K562 (cell line): ENCODE measurements at places on chromosomes 16 and 17. TPM values are rescaled to one million over a fixed set of nuclear protein-coding genes. Genes with fewer than 3 reads are reported as not detected.

The ATP6V0A1 gene
- total RNA-seq = 127 and 141 TPM in 2 replicates

The C16orf86 gene
- 0.33 and 2.2 TPM in 2 replicates for total RNA-seq

The MAF gene
- 0.16 and 0.18 TPM in 2 replicates for total RNA-seq

The P2RX1 gene
- 15.3 and 20.3 TPM in 2 replicates for total RNA-seq

The GINS2 gene
- total RNA-seq = 57.5 and 61.6 TPM in 2 replicates

The RFFL gene
- total RNA-seq = 18.1 and 19.3 TPM in 2 replicates

The ZSCAN10 gene
- 0.16 and 0.22 TPM in 2 replicates for total RNA-seq

The ARHGAP27 gene
- 3.0 and 3.7 TPM in 2 replicates for total RNA-seq

The LSM12 gene
- total RNA-seq = 104 and 108 TPM in 2 replicates

The NKD1 gene
- 0.22 and 0.24 TPM in 2 replicates for total RNA-seq

The TMEM114 gene
- total RNA-seq = not detected in 2 replicates

The DPEP2 gene
- 0.85 and 1.2 TPM in 2 replicates for total RNA-seq

The KRT37 gene
- not detected in 2 replicates for total RNA-seq

The RPUSD1 gene
- total RNA-seq = 55.2 and 55.9 TPM in 2 replicates

The GRIN2C gene
- total RNA-seq = 0.33 and 0.40 TPM in 2 replicates

The CRHR1 gene
- total RNA-seq = not detected in 2 replicates

The C17orf100 gene
- total RNA-seq = 0.60 and 0.82 TPM in 2 replicates

The MILR1 gene
- 4.1 and 4.7 TPM in 2 replicates for total RNA-seq

The CAPNS2 gene
- 0.36 and 0.38 TPM in 2 replicates for total RNA-seq

The CXCL16 gene
- 0.25 and 0.55 TPM in 2 replicates for total RNA-seq

The GPR142 gene
- not detected in 2 replicates for total RNA-seq

The CCDC144A gene
- 0.42 and 0.71 TPM in 2 replicates for total RNA-seq

The TMC7 gene
- total RNA-seq = 1.5 TPM in 2 replicates

The CLEC19A gene
- total RNA-seq = not detected in 2 replicates

The LRRC46 gene
- 0.73 and 1.0 TPM in 2 replicates for total RNA-seq

The HOXB8 gene
- total RNA-seq = 14.9 and 17.7 TPM in 2 replicates

The TPSD1 gene
- total RNA-seq = not detected in 2 replicates

The ICAM2 gene
- 60.6 and 65.4 TPM in 2 replicates for total RNA-seq

The CHMP6 gene
- total RNA-seq = 25.6 and 26.8 TPM in 2 replicates

The NUTF2 gene
- total RNA-seq = 141 and 146 TPM in 2 replicates

The OR1D2 gene
- not detected in 2 replicates for total RNA-seq

The TOM1L1 gene
- total RNA-seq = 29.2 and 29.5 TPM in 2 replicates

The TBC1D3 gene
- 1.9 and 2.3 TPM in 2 replicates for total RNA-seq

The EPN3 gene
- total RNA-seq = 0.16 TPM in 2 replicates

The LGALS9C gene
- not detected in 2 replicates for total RNA-seq

The COPZ2 gene
- total RNA-seq = 0.49 TPM in 1 of 2 replicates, not detected in the other

The APOH gene
- total RNA-seq = 1.1 and 1.2 TPM in 2 replicates

The MYH11 gene
- total RNA-seq = 0.47 and 0.78 TPM in 2 replicates

The HSD17B2 gene
- not detected in 2 replicates for total RNA-seq

The TERB1 gene
- not detected in 2 replicates for total RNA-seq

The GDPD1 gene
- 9.3 and 11.0 TPM in 2 replicates for total RNA-seq

The SLFN11 gene
- total RNA-seq = 0.04 and 0.20 TPM in 2 replicates

The SCARF1 gene
- total RNA-seq = 1.0 and 1.5 TPM in 2 replicates

The SULT1A3 gene
- total RNA-seq = 4.7 and 10.6 TPM in 2 replicates

The GPRC5C gene
- 6.4 and 7.8 TPM in 2 replicates for total RNA-seq

The IRX6 gene
- 0.09 and 0.11 TPM in 2 replicates for total RNA-seq

The TNFRSF12A gene
- total RNA-seq = 29.3 and 32.1 TPM in 2 replicates

The ATXN1L gene
- 10.9 and 11.3 TPM in 2 replicates for total RNA-seq

The ASPA gene
- total RNA-seq = not detected in 2 replicates

The ABCC3 gene
- 0.34 and 1.6 TPM in 2 replicates for total RNA-seq

The SLFN14 gene
- total RNA-seq = 3.2 and 4.3 TPM in 2 replicates

The CRAMP1 gene
- 19.0 and 20.8 TPM in 2 replicates for total RNA-seq

The OR1A1 gene
- total RNA-seq = not detected in 2 replicates

The FBXO39 gene
- total RNA-seq = not detected in 2 replicates

The SLC47A1 gene
- 0.42 TPM in 1 of 2 replicates, not detected in the other for total RNA-seq
